Sigmoid colon (tissue), 7 donors: ENCODE measurements at places on chromosomes 4 and X. TPM values are rescaled to one million over a fixed set of nuclear protein-coding genes. Genes with fewer than 3 reads are reported as not detected.

GRCh38 chr4:70583952-70584834 is 7.9 kb upstream of the AMBN start:
- no peak for DNase-seq

GRCh38 chr4:7224001-7224400 is 31.7 kb downstream of the SORCS2 start:
- no peak for DNase-seq

GRCh38 chrX:82765811-82766210 is 742.3 kb upstream of the POU3F4 start:
- DNase-seq: no peak

- DNase-seq: no peak
Measured at GRCh38 chrX:104854188-104854587, 288.2 kb downstream of the IL1RAPL2 start.

DNA sequence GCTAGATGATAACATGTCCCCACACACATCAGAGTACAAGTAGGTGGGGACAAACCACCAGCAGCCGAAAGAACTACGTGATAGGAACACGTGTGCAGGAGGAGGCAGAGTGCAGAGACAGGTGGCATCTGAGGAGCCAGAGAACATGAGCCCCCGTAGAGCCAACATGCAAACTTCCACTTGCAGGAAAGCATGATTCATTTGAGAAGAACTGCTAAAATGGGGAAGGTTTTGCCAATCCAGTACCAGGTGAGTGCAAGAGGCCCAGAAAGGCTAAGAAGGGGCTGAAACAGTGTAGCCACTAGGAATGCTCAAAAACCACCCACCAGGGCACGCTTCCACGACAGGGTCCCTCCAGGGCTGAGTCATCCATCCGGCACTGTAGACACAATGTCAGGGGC is 149.8 kb upstream of the TENM3 start:
- DNase-seq: no peak

- DNase-seq: no peak
Measured at GRCh38 chr4:142347241-142347640, 498.9 kb downstream of the INPP4B start.

- no peak for DNase-seq
Measured at GRCh38 chr4:115234405-115235093, 121.1 kb upstream of the NDST4 start.

GRCh38 chr4:30653291-30653690 is 66.9 kb upstream of the PCDH7 start:
- no peak for DNase-seq

DNA sequence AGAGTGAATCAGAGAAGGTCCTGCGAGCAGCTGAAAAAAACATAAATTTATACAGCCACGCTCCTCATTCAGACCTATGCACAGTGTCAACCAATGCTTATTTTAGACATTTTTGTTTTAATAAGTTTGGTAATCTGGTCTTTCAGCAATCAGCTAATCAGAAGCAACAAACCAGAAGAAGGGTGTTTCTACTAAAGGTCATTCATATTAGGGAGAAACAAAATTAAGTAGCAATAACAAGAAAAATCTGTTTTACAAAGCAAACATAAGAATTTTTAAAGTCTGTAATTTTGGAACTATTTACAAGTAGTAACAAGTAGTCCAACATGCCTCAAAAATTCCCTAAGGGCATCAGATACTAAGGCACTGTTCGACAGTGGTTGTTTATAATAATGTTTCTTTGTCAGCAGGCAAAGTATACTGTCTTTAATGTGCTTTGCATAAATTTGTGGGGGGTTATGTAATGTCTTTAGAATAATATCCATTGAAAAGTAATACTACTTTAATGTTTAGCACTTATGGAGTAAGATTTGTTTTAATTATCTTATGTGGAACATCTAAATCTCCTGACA is 82.8 kb downstream of the PHOX2B start:
- no peak for DNase-seq

DNA sequence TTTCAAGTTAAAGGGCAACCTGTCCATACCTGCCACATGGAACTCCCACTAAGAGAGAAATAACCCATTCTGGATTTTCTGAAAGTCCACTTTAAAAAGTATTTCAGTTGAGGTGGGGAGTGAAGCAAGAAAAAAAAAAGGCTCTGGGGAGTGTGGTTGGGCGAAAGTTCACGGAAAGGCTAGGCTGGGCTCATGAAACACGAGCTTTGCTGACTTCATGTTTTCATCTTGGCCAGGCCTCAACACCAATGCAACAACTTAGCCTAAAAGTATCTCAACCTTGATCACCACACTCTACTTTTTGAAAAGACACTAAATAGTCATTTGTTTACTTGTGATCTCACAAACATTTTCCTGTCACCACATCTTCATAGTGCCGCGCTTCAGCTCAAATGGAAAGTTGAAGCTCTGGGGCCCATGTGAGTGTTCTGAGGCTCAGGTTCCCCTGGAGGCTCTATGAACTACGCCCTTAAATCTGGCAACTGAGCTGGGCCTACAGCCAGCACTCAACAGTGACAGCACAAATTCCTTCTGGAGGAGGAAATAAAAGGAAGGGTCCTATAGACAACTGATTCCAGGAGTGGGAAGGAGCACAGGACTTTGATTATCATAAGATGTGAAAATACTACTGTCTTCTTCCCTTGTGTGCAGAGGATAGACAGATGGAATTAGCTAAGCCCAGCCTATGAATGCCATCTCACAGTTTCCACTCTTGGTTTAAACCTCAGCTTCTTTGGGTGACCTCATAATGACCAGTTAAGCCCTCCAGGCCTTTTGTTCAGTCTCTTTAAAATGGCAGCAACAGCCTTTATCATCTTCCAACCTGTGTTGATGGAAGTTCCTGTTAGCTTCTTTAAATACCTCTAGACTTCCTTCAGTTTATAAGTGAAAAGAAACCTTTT is 5.1 kb downstream of the CD40LG start:
- no peak for DNase-seq

DNA sequence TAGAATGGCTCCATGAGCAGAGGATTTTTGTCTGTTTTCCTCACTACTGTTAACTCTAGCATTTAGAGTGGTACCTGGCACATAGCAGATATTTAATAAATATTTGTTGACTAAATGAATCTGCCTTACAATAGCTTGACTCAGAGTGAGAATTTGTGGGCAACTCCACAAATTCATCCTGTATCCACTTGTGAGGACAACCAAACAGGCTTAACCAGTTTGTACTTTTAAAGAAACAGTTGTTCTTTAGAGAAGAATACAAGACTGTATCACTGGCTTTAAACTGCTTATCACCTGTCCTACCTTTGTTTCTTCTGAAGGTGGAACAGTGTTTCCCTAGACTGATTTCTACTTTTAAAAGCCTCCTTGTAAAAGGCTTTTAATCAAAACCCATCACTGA is 141.3 kb upstream of the SH3RF1 start:
- DNase-seq: no peak

- no peak for DNase-seq
Measured at GRCh38 chr4:28973587-28974350, 1746.4 kb upstream of the PCDH7 start.

- no peak for DNase-seq
Measured at GRCh38 chrX:129323115-129323514, 200.2 kb downstream of the SMARCA1 start.

DNA sequence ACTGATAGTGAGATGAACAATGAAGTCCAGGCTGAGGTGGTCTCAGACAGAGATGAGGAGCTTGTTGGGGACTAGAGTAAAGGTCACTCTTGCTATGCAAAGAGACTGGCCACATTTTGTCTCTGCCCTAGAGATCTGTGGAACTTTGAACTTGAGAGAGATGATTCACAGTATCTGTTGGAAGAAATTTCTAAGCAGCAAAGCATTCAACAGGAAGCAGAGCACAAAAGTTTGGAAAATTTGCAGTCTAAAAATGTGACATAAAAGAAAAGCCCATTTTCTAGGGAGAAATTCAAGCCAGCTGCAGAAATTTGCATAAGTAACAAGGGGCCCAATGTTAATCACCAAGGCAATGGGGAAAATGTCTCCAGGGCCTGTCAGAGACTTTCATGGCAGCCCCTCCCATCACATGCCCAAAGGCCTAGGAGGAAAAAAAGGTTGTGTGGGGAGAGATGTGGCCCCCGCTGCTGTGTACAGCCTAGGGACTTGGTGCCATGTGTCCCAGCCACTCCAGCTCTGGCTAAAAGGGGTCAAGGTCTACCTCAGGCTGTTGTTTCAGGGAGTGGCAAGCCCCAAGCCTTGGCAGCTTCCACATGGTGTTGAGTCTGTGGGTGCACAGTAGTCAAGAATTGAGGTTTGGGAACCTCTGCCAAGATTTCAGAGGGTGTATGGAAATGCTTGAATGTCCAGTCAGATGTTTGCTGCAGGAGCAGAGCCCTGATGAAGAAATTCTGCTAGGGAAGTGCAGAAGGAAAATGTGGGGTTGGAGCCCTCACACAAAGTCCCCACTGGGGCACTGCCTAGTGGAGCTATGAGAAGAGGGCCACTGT is 262.8 kb downstream of the DKK2 start:
- DNase-seq: no peak

GRCh38 chr4:120207021-120207420 is 140.4 kb upstream of the MAD2L1 start:
- DNase-seq: no peak

DNA sequence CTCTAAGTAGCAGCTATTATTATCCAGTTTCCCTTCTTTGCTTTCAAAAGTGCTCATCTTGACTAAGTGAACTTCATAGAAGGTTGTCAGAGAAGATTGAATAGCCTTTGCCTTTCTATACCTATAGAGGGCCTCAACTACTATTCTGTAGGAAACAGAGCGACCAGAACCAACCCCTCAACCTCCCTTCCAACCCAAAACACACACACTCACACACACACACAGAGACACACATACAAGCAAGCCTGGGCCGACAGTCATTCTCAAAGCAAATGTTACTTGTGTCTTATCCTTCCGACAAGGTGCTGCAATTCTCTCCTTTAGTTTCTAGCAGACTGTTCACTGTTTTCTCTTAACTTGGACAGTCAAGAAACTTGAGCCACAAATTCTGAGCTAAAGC is 201.6 kb downstream of the DCTD start:
- DNase-seq: no peak

GRCh38 chrX:96994093-96994492 is 110.4 kb downstream of the RPA4 start:
- DNase-seq: no peak

DNA sequence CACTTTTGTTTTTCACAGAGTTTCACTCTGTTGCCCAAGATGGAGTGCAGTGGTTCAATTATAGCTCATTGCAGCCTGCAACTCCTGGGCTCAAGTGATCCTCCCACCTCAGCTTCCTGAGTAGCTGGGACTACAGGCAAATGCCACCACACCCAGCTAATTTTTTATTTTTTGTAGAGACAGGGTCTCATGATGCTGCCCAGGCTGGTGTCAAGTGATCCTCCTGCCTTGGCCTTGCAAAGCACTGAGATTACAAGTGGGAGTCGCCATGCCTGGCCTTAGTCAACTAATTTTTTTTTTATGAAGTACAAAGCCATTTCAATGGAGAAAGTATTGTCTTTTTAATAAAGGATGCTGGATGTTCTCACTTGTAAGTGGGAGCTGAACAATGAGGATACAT is 51.3 kb upstream of the UXT start:
- DNase-seq: no peak

GRCh38 chr4:111671756-111672155 is 473.5 kb upstream of the FAM241A start:
- no peak for DNase-seq

GRCh38 chr4:92050875-92051274 is 252.9 kb upstream of the GRID2 start:
- no peak for DNase-seq

DNA sequence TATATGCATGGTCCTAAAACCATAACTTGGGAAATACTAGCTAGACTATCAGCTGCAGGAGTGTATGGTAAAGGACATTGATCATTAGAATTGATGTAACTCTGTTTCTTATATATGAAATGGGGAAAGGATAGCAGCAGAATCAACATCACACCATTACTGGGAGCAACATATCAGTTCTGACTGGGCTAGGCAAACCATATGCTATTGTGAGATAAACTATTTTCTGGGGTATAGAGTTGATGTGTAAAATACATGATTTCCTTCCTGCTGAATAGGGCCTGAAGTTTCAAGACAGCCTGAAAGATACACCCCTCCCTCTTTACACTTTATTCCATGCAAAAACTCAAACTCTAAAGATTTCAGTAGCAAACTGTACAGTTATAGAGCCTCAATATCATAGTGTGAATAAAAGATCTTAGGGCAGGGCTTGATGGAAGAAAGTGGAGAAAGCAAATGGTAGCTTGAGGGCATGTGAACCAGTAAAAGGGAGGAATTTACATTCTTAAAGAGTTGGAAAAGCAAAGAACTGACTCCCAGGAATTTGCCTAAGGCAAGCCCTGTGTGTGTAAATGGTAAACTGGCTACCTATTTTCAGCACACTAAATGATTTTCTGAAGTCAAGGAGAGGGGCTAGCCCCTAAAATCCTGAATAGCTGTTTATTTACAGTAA is 404.1 kb downstream of the MAPK10 start:
- DNase-seq: no peak

- no peak for DNase-seq
Measured at GRCh38 chr4:87985097-87985886, 9.8 kb downstream of the SPP1 start.

- DNase-seq: no peak
Measured at GRCh38 chrX:27893211-27893610, 85.4 kb downstream of the MAGEB10 start.

DNA sequence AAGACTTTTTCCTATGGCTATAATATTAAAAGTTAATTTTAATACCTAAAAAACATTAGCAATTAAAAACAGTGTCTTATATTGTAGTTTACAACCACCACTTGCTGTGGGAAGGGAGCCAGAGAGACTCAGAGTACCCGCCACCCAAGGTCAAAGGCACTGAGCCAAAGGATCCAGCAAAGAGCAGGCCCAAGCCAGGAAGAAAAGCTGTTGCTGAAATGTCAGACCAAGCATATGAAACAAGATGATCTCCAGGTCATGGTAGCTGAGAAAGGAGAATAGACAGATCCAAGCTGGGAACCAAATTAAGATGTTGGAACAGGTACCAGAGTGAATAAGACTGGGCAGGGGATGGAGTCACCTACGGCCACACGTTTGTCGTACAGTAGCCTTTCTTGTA is 18.8 kb upstream of the ATOH1 start:
- DNase-seq: peak; percentile 69

- no peak for DNase-seq
Measured at GRCh38 chrX:82041034-82041433, 839.1 kb downstream of the SH3BGRL start.

GRCh38 chr4:36273276-36273675 is 8.1 kb upstream of the DTHD1 start:
- DNase-seq: no peak

GRCh38 chr4:56272927-56273326 is 114.4 kb downstream of the AASDH start:
- no peak for DNase-seq

AFP gene
- not detected for total RNA-seq

SERPINA7 gene
- not detected for total RNA-seq

ETDB gene
- total RNA-seq: not detected

MAGED4 gene
- total RNA-seq: 11.0 TPM

GRK4 gene
- total RNA-seq: 10.2 TPM

STATH gene
- total RNA-seq: not detected

SGCB gene
- 92.7 TPM for total RNA-seq

TEX13C gene
- total RNA-seq: not detected

KIF4A gene
- 0.36 TPM for total RNA-seq

REPS2 gene
- 3.9 TPM for total RNA-seq

PRRG3 gene
- total RNA-seq: 2.6 TPM

C4orf51 gene
- total RNA-seq: not detected

GBA3 gene
- total RNA-seq: 0.33 TPM

TMEM144 gene
- total RNA-seq: 6.1 TPM

TEX11 gene
- total RNA-seq: not detected

BEX1 gene
- total RNA-seq: 6.9 TPM
